ENCODE measurements at places on chromosomes 7 and 10.

GRCh38 chr7:140909476-140910161 lies 15.1 kb downstream of the BRAF start:
- no peak for DNase-seq

GRCh38 chr10:49254556-49255318 lies 44.2 kb upstream of the C10orf71 start:
- peak; percentile 47 for DNase-seq

GRCh38 chr10:80598084-80598798 lies 60.5 kb downstream of the SH2D4B start:
- peak; percentile 25 for DNase-seq

DNA sequence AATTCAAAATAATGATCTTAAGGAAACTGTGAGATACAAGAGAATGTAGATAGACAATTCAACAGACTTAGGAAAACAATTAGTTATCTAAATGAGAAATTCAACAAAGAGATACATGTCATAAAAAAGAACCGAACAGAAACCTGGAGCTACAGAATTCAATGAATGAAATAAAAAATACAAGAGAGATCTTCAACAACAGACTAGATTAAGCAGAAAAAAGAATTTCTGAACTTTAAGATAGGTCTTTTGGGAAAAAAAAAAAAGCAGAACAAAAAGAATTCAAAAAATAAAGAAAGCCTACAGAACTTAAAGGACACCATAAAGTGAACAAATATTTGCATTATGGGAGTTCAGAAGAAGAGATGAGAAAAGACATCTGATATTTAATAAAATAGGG lies 129.1 kb upstream of the FOXK1 start:
- DNase-seq, result no peak

DNA sequence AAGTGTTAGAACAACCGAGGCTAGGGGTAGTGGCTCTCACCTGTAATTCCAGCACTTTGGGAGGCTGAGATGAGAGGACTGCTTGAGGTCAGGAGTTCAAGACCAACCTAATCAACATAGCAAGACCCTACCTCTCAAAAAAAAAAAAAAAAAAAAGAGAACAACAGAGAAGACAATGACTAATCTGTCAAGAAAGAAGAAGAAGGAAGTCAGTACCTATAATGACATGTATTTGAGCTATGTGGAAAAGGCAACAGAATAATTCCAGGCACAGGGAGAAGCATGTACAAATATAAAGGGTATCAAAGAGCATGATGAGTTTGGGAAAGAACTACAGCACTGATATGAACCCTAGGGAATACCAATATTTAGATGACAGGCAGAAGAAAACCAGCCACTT lies 27.5 kb downstream of the COPG2 start:
- no peak for DNase-seq

DNA sequence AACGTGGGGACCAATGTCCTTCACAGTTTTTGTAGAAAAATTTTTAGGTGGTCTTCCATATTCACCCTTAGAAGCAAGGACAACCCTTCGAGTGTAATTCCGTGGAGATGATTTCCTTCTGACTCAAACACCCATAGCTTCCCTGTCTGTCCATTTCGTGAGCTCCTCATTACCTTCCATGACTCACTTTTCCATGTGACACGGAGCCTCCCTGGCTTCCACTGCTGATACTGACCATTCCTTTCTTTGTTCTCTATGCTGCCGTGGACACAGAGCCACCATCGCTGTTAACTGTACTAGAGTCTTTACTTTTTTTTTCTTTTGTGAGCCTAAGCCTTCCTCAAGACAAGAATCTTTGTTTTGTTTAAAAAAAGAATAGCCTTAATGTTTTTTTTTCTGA lies 12.5 kb upstream of the ARMS2 start:
- no peak for DNase-seq

GRCh38 chr7:31052841-31053601 lies 913 bp downstream of the ADCYAP1R1 start:
- DNase-seq, result no peak

DNA sequence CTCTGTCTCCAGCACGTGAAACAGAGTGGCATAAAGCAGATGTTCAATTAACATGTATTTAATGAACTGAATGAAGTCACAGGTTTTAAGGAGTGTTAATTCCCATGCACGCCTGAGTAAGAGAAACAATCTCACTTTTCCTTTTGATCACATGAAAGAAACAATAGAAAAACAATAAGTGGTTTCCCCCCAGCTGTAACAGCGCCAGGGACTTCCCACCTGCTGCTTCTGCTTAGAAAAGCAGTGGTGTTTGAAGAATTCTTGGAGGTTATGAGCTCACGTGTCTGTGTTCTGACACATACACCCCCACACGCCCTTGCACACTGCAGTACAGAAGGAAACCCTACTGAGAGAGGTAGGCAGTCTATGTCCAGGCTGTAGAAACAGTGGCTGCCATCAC lies 51.3 kb upstream of the FRMD4A start:
- DNase-seq, result no peak
